ENCODE measurements at places on chromosomes 12 and 14.

DNA sequence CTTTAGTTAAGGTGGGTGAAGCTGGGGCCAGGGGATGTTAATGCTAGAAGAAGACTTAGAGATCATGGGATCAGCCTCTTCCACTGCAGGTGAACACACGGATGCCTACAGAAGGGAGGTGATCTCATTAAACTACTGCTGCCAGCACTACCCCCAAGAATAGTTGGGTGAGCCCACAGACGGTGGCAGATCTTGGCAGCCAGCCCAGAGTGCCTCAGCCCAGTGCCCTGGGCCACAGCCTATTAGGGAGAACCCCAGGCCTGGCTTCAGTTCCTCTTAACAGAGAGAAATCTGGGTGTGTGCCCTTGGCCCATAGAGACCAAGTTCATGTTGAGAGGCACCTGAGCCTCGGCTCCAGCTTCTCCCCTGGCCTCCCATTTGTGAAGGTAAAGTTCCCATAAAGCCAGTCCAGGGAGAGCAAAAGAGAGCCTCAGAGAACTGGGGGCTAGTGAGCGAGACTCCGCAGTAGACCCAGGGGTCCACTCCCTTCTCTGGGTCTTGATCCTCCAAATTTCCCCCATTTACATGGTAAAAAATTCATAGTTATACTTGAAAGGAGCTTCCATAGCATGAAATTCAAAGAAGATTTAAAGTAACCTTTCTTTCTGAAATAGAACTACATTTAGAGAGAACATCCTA is 125.0 kb upstream of the CCND2 start:
- peak; percentile 91 for DNase-seq

GRCh38 chr14:30287579-30288445 is 271.1 kb upstream of the G2E3 start:
- no peak for DNase-seq

DNA sequence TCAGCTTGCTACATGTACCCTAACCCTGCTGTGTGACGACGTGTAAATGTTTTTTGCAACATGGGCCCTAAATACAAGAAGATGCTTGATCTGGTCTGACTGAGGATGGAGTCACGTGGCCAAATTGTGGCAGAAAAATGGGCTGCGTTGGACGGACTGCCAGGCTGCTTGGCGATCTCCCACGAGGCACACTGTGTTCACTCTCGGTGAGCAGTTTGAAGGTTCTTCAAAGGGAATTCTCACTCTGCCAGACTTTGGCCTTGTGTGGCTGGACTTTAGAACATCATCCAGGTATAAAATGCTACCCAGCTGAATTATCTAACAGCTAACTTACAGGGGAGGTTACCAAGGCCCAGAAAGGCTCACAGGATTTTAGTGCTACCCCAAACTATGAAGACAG is 85.1 kb downstream of the KDM2B start:
- no peak for DNase-seq

DNA sequence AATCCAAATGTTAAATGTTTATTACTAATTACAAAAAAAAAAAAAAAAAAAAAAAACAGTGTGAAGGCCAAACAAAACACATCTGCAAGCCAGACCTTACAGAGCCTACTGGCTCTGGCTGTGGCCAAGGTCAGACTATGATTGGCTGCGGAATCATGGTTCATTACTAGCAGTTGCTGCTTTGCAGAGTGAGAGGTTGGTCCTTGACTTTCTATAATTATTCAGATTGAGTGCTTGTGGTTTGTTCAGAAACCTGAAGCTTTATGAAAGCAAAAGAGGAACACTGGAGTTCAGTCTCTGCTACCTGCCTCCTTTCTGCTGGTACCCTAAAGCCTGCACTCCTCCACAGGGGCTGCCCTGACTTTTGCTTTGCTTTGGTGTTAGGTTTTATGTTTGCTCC is 550.9 kb downstream of the BCL11B start:
- DNase-seq, result no peak

DNA sequence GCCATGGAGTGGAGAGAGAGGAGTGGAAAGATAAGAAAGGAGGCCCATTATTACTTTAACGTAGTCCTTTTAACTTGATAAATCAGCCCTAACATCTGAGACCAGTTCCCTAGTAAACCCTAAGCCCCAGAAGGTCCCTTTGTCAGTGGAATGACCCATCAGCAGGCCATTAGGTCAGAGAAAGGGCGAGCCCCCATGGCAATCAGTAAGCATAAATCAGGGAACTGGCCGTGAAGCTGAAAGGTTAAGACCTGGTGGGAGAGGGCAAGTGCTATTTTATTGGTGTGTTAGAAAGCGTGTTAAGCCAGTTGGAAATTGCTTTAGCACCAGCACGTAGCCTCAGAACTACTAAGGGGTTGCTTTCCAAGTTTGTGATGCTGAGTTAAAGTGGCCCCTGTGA is 708.0 kb downstream of the BCL11B start:
- DNase-seq, result no peak

DNA sequence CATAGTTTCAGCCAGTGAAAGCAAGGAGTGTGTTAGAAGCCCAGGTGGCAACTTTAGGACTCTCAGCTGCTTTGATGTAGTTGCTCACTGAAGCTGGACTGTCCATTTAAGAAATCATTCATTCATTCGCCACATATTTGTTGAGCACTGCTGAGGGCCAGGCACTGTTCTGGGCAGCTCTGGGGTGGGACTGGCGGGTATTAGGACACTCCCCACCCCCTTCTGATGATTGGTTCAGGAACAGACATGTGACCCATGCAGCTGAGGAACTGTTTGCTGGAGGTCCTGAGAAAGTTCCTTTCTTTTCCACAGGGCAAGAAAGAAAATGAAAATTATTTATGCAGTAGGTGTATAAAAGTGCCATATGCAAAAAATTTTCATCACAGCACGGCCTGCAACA is 70.3 kb upstream of the CHST11 start:
- no peak for DNase-seq

DNA sequence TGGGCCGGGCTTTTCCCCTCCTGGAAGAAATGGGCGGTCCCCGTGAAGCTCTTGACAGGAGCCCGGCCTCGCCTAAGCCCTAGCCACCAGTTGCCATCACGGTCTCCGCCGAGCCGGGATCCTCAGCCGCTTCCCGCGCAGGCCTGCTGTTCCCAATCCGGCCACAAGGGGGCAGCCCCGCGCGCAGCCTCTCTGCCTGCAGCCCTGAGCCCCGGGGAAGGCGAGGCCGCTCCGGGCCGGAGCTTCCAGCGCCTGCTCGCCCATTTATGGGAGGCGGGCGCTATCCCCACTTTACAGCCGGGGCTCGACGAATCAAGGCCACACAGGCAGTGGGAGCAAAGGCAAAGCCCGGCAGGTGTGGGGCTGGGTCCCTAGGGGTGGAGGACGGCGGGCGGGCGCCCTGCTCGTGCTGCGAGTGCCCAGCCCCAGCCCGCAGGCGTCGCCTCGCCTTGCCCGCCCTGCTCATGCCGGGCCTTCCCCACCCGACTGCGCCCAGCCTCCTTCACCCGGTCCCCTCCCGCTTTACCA is 61.5 kb downstream of the LGMN start:
- peak; percentile 40 for DNase-seq

DNA sequence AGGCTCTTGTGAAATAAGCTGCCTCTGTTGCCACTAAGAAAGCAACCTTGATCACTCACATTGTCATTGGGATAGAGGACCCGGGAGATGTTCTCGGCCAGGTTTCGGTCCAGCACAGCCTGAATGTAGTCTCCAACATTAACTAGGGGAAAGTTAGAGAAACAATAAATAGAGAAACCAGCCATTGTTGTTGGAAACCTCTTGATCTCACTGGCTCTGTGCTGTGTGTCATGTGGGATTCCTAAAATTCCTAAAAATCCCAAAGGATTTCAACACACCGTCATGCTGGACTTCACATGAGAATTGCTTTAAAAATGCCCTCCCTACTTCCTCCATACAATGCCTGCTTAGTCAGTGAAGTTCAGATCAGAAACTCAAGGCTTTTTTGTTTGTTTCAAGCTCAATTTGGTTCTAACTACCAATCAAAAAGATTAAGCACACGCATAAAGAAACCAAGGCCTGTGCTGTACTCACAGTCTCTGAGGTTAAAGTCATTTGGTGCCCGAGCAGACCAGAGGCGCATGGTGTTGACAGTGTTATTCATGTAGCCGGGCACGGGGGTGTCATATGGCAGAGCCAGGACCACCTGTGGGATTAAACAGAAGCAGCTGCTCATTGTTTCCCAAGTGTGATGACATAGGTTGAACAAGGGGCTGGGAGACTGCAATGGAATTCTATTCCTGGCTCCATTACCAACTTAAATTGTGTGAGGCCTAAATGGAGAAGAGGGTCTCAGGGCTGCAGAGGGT is 23.6 kb downstream of the PYGL start:
- DNase-seq, result no peak

- DNase-seq, result peak; percentile 63
These were observed 10.7 kb downstream of the SCARB1 start for GRCh38 chr12:124852911-124853427.

- DNase-seq, result no peak
These were observed 49.9 kb downstream of the PELI2 start for GRCh38 chr14:56168007-56168616.

DNA sequence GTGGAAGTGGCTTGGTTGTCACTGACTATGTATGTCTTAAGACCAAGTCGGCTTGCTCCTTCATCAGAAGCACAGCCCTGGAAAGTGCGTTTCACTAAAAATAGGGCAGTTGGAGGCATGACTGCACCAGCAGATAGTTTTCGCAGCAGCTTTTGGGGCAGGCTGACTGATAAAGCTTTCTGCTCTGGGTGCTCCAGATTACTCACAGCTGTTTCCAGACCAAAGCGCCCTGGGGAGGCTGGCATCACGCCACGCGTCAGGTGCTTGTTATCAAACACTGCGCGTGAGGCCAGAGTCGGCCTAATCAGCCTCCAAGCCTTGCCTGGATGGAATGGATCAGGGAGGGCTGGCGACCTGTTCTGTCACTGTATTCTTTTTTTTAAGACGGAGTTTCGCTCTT is 13.3 kb upstream of the LRRC10 start:
- no peak for DNase-seq

DNA sequence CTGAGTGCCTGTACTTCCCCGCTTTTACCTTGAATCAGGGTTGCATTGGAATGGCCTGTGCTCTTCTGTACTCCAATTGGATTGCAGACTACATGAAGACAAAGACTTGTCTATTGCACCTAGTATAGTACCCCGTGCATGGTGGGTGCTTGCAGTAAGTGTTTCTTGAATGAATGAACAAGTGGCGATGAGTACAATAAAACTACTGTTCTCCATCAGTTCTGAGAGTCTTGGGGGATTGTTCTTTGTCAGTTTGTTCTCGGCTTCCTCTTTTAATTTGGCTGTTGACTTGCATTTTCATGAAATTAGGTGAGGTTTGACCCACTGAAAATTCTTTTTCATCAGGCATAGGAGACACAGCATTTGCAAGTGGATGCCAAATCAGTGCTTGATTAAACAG is 34.1 kb downstream of the ERH start:
- DNase-seq, result no peak

DNA sequence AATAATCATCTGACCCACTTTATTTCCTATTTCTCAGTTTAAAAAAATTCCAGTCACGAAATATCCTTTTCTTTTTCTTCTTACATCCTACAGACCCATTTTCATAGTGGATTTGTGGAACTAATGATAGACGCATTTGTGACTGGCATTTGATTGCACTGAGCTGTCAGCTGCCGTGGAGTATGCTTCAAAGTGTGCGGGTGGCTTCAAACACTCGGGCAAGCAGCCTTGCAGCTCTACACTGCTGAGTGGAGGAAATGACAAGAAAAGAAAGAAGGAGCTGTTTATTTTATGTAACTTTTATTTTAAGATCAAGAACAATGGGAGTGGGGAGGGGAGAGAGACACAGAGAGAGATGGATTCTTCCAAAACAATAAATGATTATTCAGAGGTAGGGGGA is 112.8 kb upstream of the NAP1L1 start:
- no peak for DNase-seq

DNA sequence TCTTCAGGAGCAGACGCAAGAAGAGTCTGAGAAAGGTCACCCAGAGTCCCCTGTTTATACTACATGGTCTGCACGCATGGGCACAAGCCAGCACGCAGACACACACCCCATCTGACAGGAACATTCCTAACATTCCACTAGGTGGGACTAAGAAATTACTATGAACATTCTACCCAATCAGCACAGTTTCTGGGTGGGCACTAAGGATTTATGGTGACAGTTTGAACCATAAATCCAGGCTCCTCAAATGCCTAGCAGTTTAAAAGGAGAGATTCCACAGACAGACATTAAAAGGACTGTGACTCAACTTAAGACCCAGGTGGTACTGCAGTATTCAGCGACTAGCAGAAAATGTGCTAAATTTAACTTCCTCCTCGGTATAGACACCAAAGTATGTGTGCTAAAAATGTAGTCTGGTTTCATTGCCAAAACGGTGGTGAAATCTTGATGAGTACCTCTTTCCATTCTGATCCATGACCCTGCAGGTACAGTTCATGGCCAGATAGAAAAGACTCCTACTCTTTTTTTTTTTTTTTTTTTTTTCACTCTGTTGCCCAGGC is 16.2 kb downstream of the ABHD4 start:
- DNase-seq, result no peak

- no peak for DNase-seq
These were observed 57.5 kb downstream of the ANAPC7 start for GRCh38 chr12:110345963-110346362.

DNA sequence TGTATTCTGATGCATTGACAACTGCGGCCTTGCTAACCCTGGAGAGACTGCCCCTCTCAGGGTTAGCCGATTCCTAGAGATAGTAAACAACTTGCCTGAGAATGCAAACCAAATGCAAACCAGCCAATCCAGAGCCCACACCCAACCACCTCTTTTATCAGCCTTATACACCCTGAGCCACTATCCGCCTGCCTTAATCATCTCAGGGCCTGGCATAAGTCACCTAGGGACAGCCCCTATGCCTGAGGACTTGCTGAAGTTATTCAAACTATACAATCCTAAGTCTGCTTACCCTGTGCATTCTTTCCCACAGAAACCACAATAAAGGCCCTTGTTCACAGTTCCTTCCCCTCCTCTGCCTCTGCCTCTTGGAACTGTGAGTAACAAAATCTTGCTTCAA is 177.2 kb downstream of the KCNA5 start:
- DNase-seq, result no peak

DNA sequence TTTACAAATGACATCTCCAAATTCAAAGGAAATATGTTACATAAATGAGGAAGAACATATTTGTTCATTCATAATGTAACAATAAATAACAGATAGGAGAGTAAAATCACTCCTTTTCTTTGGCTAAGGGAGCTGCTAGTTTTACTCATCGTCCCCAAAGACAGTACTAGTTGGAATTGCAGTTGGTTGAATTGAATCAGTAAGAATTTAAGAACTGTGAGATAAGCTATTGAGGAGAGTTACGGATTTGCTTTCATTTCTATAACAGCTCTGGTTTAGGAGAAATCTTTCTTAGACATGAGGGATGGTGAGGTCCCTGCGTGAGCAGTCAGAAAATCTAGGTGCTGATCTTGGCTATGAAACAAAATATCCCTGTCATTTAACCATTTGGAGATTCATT is 402.8 kb downstream of the AEBP2 start:
- no peak for DNase-seq

DNA sequence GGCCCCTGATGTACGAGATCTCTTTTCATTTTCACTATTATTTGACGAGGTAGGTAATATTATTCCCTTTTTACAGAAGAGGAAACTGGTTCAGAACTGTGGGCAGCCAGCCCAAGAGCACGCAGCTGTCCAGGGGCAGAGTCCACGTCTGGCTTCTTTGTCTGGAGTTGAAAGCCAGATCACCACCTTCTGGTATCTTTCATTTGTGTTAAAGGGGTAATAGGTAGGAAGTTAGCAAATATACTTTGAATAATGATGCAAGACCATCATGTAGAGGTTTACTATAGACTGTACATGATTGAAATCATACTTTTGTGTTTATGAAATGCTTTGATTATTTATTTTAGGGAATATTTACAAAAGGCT is 144.1 kb upstream of the AMIGO2 start:
- DNase-seq, result peak; percentile 14
